ENCODE measurements at places on chromosomes 16 and 17. TPM values are rescaled to one million over a fixed set of nuclear protein-coding genes. Genes with fewer than 3 reads are reported as not detected.

DNA sequence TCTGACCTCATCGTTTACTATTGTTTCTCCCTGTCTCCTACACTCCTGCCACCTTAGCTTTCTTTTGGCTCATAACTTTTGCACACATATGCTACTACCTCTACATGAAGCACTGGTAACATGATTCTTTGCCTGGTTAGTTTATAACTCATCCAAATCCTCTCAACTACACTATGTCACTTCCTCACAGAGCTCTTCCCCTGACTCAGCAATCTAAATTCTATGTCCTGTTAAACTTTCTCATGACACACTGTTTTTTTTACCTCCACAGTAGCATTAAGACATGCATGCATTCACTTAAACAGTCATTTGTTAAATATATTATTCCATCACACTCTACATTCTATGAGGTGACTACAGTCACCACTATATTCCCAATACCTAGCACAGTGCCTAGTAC, 19.7 kb downstream of the APPBP2 start:
- DNase-seq: no peak

DNA sequence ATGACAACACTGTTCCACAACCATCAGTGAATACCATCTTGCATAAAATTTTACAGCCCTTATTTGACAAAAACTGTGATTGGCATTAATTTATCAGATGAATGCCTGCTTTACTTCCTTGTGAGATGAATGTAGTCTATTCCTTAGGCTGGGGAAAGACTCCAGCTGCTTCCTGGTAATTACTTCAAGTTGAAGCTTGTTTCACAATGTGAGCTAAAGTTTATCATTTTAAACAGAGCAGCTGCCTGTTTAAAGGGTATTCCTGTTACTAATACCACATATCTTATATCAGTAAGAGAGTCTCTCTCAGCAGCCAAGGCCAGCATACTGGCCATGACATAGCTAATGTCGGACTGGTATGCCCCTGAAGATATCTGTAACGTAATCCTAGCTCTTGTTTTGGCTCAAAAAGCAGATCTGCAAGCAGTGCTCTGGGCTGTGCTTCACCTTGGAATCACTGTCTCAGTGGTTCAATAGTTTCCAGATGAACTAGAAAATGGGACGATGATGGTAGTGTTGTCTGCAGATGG, 13.2 kb upstream of the ARL2BP start:
- DNase-seq: no peak

DNA sequence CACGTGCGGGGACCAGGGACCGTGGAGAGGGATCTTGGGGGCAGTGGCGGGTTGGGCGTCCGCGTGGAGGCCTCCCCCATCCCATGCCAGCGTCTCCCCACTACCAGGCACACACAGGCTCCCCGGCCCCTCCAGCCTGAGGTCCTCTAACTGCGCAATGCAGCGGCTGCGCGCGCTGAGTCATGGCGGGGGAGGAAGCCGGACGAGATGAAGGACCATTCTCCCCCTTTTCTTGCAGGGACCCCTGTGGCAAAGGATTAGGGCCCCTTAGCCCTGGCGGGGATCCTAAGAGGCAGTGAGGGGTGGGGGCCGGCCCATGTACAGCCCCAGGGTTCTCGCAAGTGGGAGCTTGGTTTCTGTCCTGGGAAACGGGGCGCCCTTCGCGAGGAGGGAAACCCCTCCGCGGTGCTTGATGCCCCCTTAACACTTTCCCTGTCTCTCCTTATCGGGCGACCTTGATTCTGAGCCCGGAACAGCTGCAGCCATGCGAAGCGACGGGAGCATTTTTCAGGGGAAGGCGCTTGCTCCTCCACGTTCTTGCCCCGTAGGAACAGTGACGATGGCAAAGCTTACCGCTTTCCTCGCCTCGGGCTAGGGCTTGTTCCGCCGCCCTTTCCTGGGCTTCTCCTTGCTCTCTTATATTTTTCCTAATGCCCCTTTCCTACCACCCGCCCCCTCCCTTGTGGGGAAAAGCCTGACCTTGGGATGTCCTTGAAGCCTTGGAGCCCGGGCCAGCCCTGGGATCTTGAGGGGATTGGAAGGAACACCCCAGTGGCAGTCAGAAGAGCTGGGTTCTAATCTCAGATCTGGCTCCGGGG, 592 bp downstream of the ALDOA start:
- no peak for DNase-seq

GRCh38 chr16:48820379-48820778, 210.4 kb upstream of the N4BP1 start:
- no peak for DNase-seq

DNA sequence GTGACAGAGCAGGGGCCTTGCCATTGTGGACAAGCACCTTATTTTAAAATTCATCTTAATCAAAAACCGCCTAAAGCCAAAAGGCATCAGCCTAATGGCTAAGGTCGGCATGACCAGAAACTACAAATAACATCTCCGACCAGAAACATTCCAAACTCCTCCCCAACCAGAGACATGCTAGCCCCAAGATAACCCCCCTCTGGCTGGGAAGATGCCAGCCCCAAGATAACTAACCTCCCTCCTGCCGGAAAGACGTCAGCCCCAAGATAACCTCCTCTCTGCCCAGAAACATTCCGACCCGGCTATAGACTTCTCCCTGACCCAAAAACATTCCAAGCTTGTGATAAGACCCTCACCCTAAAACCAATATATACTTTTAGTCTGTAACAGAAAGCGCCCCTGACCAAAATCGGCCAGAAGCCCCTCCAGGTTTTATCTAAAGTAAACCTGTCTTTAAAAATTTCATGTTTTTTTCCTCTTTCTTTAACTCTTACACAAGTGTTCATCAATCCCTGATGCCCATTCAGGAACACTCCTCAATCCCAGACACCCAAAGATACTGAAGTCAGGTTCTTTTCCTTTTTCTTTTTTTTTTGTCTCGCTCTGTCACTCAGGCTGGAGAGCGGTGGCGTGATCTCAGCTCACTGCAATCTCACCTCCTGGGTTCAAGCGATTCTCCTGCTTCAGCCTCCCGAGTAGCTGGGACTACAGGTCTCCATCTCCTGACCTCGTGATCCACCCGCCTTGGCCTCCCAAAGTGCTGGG, 32.7 kb downstream of the TLE7 start:
- DNase-seq: no peak

DNA sequence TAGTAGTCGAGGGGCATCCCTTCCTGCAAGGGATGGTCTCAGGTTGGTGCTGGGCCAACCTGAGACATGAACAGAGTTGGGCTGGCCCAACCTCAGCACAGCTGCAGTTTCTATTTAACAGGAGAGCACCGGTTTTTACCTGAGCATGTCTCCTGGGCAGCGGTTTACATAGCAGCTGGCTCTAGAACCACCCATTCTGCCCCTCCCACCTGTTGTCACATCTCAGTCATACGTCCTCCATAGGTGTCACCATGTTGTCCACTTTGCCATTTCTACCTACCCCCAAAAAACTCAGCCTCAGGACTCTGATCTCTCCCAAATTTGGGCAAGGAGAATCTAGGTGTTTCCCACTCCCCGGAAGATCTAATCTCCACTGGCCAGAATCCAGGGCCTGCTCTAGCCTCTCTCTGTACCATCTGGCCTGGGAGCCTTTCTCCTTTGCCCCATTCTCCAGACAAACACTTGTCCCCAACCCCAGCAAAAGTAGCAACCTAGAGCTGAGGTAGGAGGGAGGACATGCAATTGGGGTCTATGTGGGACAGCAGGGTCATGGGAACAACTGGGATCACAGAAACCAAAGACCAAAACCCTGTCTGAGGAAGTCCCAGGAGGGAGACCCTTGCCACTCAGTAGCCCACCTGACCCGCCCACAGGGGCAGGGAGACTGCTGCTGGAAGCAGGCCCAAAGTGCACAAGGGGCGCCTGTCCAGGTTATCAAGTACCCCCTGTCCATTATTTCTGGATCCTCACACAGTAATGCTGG, 19.1 kb downstream of the ETV4 start:
- DNase-seq: no peak

- no peak for DNase-seq
Measured at GRCh38 chr16:30379158-30379783, 3.1 kb downstream of the SEPTIN1 start.

Gene C1QTNF8
- not detected for total RNA-seq

GRCh38 chr16:79469999-79470398, 130.5 kb downstream of the MAF start:
- no peak for DNase-seq

DNA sequence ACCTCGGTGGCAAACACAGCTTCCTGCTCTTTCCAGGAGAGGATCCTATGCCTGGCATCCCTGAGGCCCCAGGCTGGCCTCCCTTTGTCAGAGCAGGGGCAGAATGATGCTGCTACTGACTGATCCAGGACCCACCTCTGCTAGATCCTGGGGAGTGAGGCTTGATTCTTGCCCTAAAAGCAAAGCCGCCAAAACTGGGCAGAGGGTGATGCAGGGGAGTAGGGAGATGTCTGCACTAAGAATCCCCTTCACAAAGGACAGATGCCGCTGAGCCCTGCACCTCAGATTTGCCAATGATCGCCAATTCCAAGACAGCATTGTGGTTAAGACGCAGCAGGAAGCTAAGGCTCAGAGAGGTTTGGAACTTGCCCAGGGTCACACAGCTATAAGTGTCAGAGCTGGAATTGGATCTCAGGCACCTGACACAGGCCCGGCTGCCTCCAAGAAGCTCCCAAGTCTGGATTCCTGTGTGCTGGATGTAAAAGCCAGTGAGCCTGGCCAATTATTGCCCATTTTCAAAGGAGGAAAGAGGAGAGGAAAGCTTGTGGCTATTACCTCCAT, 60.7 kb upstream of the TNRC6C start:
- no peak for DNase-seq

GRCh38 chr17:50076591-50077235, 18.4 kb upstream of the PDK2 start:
- DNase-seq: no peak

Gene LRRC3C
- total RNA-seq: not detected

DNA sequence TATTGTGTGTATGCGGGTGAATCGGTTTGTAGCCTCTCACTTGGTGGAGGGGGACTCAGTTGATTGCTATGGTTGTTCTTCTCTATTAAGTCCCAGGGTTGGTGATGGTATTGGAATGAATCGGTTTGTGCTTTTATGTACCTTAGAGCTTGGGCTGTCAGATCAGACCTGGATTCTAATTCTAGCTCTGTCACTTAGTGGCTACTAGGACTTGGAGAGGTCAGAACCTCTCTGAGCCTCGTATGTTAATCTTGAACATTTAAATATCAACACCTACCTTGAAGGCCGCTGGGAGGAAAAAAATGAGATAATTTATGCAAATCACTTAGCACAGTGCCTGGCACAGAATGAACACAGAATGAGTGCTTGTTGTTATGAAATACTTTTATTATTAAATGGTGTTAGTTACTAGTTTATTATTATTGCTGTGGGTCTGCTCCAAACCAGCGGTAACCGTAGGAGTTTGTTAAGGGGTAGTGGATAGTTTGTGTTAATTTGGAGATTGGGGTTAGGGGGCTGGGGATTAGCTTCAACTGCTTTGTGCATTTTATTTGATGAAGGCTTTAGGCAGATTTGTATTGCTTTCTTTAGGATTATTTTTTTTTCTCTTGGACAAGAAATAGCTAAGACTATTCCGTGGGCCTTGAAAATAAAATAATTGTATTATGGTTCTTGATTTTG, 3.5 kb downstream of the KDM6B start:
- DNase-seq: no peak

DNA sequence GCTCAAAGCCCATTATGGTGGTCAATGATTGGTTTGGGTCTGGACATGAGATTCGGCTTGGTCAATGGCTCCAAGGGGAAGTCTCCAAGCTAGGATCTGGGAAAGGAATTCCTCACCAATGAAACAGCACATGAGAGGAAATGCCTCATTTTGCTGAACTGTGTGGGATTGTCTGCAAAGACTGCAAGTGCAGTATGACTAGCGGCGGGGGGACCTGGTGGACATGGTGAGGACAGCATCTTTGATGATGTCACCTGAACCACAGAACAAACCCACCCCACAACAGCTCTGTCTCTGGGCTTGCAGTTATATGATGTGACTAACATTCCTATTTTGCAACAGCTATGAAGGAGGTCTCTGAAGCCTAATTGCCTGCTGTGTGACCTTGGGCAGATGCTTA, 50.6 kb upstream of the NKD1 start:
- DNase-seq: no peak

GRCh38 chr17:9669551-9670008, 24.3 kb downstream of the USP43 start:
- no peak for DNase-seq

DNA sequence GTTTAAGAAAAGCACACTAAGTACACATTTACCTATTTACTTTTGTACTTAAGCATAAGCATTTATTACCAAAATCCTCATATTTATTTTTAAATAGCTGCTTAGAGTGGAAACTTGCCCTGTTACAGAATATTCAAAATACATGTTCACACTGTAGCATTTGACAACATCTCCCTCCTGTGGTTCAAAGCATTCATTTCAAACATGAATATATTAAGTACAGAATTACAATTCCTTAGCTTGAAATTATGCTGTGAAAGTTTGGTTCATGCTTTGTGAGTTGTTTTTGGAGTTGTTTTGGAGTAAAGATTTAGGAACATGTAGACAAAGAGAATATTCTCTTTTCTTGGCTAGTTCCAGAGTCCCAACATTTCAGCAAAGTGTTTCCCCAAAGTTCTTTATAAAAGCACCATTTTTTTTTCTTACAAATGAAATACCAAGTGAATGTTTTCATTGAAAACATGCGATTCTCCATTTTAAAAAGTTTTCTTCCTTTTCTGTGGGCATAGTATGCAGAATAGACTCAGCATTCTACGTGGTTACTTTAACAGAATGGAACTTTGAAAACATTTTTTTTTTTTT, 33.2 kb downstream of the TUBD1 start:
- peak; percentile 50 for DNase-seq

Gene MED1
- 27.9 TPM for total RNA-seq

DNA sequence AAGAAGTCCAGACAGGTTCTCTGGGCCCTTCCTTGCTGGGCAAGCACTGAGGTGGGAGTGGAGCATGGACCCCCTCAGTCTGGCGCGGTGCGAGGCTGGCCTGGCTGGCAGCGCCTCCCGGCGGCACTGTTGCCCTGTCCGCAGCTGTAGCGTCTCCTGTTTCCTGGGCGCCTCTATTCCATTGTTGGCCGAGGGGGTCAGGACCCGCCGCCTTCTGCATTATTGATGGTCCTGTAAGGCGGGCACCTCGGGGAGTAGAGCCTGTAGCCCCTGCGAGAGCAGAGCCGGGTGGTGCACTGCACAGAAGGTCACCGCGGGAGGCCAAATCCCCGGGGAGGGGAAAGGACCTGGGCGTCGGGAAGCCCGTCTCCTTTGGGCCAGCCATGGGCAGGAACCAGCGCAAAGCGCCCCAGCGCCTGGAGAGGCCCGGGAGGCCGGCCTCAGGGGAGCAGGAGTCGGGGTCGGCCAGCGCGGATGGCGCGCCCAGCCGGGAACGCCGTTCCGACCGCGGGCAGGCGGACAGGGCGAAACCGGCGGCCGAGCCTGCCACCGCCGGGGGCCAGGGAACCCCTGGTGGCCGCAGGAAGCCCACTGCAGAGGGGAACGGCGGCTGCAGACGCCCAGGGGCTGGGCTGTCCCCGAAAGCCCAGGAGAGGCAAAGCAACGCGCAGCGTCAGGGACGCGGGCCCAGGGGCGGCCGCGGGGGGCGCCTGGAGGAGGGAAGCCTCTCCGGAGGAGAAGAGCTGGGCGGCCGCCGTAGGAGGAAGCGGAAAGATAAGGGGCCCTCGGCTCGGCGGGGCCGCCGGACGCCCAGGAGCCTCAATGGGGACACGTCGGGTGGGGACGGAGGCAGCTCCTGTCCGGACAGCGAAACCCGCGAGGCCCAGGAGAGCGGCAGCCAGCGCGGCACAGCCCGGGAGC, at the start of gene MYO15B:
Gene MYO15B, plus strand, starts transcription at position 126 of the 921 bp plus-strand sequence. Its CDS starts 258 bp downstream, at position 384.
- no peak for DNase-seq

GRCh38 chr17:33272438-33272837, 20.7 kb downstream of the ASIC2 start:
- no peak for DNase-seq

Gene TMEM107
- 24.9 TPM for total RNA-seq

GRCh38 chr17:12231355-12231682, 210.6 kb downstream of the MAP2K4 start:
- DNase-seq: no peak

Measured in glomerular endothelial cell (primary cell).